ENCODE measurements at places on chromosomes 6 and 20.

DNA sequence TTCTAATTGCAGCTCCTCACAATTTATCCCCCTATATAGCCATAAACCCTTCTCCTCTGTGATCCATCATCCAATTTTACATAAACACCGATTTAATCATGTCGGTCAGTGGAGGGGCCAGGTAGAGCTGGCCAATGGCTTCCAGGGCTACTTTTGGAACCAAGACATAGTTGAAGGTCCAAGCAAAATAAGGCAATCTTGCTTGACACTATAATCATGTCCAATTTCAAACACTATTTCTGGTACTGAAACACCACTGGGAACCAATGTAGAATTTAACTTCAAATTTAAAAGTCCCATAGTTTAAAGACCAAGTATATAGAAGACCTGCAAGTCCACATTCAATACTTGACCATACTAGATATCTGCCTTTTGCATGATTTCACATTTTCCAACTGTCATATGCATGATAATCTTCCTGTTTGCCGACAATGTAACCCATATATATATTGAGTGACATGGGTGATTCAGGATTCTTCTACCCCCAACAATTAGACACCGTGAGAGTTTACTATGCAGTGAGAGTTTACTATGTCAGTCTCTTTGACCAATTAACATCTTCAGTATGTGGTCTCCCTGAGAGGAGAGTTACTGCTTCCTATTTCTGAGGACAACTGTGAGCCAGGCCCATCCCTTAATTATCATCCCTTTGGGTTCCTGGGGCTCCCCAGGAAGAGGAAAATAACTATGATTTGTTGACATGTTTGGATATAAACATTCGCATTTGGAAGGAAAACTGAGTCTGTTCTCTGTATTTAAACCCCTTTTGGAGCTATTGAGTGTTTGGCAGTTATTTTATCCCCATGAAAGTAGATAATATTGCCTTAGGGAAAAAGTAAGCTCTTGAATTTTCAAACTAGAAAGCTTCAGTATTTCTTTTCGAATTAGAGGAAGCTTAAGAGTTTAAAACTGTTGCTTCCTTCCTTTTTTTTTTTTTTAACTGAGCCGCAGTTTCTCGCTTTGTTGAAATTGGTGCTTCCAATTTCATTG, 31.8 kb downstream of the SAMD3 start:
- no peak for DNase-seq

DNA sequence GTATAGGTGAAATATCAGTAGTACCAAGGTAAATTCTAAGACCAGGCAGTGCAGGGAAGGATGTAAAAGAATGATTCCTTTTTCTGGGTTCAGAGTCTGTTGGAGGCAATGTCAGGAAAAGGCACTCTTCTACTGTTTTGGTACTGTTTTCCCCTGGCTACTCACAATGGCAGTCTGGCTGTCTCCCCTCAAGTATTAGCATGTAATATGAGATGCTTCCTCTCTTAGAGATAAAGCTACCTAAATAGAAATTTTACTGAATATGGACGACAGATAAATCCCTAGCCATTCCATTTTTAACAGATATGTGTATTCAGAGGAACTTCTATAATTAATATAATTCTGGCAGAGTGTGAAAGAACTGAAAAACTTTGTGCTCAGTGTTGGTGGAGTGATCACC, 3.5 kb downstream of the RNF8 start:
- no peak for DNase-seq

DNA sequence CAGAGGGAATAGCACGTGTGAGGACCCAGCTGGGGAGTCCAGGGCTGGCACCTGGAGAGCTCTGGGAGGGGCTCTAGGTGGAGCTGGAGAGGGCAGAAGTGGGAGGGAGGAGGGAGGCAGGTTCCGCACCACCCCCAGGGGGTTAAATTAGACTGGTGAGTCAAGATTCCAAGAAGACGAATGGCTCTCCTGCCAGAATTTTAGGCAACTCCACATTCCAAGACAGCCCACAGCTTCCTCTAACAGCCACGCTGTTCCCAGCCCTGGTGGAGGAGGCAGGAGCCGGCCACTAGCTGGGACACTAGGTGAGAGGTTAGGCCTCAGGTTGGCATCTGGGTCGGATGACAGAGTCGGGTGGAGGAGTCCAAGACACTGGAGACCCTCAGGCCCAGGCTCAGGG, 60.2 kb downstream of the TFAP2C start:
- no peak for DNase-seq

- no peak for DNase-seq
These were observed 27.3 kb downstream of the SLC2A4RG start for GRCh38 chr20:63766695-63767426.

- no peak for DNase-seq
These were observed 95.3 kb downstream of the TAF4 start for GRCh38 chr20:61970357-61970756.
